ENCODE measurements at places on chromosomes 3 and 15. TPM values are rescaled to one million over a fixed set of nuclear protein-coding genes. Genes with fewer than 3 reads are reported as not detected.

Gene TNFAIP8L3
- 0.17 TPM for total RNA-seq

Gene CPLX3
- 0.91 TPM for total RNA-seq

Gene MCF2L2
- total RNA-seq: 3.9 TPM

Gene SNX22
- total RNA-seq: 0.51 TPM

Gene BOC
- total RNA-seq: 0.37 TPM

Gene XCR1
- total RNA-seq: 0.05 TPM

Gene SNX1
- total RNA-seq: 142 TPM

Gene IFT57
- total RNA-seq: 20.6 TPM

Gene CFAP100
- not detected for total RNA-seq

Gene RHOV
- total RNA-seq: 0.37 TPM

Gene TTLL13
- 1.4 TPM for total RNA-seq

Gene TMCO5A
- total RNA-seq: not detected

Gene CNTN3
- total RNA-seq: not detected

Gene SCAANT1
- total RNA-seq: not detected

Gene IGF2BP2
- 0.80 TPM for total RNA-seq

Gene ANKRD34C
- total RNA-seq: not detected

Gene GLDN
- total RNA-seq: not detected

Gene OSBPL10
- total RNA-seq: 4.7 TPM

Gene GABRA5
- not detected for total RNA-seq

Gene LRRN1
- total RNA-seq: 0.05 TPM
